ENCODE measurements at places on chromosomes 1 and 21.

- DNase-seq = no peak
These were observed 50.3 kb upstream of the COA6 start for GRCh38 chr1:234322979-234323378.

- DNase-seq = no peak
These were observed 89.1 kb upstream of the WDR26 start for GRCh38 chr1:224523676-224524075.

- no peak for DNase-seq
These were observed 253.8 kb downstream of the LTN1 start for GRCh38 chr21:28738882-28739281.

DNA sequence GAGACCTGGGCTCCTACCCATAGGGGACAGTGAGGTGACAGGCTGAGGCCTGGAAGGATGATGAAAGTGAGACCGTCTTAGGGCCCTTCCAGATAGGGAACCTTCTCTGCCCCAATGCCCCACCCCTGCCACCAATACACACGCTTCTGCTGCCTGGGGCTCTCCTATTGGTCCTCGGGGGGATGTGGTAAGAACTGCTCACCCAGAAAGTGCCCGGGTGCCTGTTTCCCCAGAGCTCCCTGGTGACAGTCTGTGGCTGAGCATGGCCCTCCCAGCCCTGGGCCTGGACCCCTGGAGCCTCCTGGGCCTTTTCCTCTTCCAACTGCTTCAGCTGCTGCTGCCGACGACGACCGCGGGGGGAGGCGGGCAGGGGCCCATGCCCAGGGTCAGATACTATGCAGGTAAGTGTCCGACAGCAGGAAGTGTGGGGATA is 948 bp downstream of the SEMA4A start:
- no peak for DNase-seq

- no peak for DNase-seq
These were observed 4.5 kb downstream of the EPHA2 start for GRCh38 chr1:16151196-16151994.

DNA sequence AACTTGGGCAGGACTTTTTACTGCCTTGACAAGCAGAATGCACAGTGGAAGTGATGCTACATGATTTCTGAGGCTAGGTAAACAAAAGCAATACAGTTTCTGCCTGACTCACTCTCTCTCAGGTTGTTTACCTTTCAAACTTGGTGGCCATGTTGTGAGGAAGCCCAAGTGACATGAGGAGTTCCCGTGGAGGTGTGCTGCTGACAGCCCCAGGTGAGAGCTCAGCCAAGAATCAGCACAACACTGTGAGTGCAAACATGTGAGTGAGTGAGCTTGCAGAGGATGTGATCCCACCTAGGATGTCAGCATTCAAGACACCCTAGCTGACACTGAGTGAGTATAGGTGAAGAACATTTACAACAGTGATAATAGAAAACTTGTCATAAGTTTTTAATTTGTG is 71.1 kb upstream of the IFNAR2 start:
- no peak for DNase-seq

- no peak for DNase-seq
These were observed 16.9 kb upstream of the GLIS1 start for GRCh38 chr1:53755874-53756273.

- no peak for DNase-seq
These were observed 7.0 kb downstream of the TMPRSS2 start for GRCh38 chr21:41500931-41501381.

GRCh38 chr1:53738205-53739108 is 507 bp downstream of the GLIS1 start:
- DNase-seq = no peak

GRCh38 chr1:8794605-8795004 is 22.8 kb downstream of the RERE start:
- no peak for DNase-seq

DNA sequence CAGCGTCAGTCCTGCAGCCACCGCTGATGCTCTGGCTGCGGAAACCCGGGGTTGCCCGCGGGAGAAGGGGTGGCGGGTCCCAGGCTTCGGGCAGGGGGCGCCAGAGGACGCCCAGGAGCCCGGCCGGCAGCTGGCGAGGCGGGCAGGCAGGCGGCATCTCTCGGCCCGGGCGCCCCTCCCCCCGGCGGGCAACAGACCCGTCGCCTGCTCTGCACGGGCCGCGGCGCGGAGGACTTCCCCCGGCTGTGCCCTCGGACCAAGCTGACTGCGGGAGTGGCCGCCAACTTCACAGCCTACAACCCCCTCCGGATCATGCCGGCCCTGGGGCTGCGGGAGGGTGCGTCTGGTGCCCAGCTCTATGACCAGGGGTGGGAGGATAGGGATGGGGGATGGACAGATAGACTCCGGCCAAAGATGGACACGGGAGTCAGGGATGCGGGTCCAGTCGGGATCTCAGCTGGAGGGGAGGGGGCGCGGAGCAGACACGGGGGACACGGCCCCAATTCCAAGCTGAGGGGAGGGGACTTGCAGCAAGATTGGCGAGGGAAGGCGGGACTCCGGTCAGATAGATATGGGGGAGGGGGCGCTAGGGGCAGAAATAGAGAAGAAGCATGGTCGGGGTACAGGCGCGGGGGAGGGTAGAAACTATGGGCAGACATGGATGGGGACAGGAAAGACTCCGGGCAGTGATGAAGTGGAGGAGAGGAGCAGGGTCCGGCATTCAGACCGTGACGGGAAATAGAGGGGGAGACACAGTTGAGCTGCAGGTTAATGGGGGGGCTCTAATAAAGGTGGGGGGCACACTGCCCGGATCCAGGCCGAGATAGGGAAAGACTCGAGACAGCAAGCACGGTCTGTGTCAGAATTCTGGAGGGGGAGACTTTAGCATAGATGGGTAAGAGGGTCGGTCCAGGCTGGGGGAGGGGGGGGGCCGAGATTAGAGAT is 1.1 kb downstream of the ADGRB2 start:
- peak; percentile 68 for DNase-seq

DNA sequence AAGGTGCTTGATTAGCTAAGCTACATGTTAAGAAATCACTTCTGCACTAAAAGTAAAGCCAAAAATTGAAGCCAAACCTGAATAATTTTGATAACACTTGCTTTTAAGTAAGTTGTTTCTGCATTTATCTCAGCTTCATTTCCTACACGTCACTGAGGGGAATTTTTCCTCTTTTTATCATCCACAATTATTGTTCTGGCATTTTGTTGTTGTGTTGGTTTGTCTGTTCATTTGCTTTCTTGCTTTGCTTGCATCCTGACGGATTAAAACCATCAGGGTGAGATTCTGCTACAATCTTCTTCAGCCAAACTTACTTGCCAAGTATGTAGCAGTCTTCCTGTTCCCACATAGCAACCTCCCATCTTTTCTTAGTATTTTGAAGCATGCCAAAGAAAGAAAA is 18.0 kb upstream of the EEIG2 start:
- DNase-seq = no peak

- peak; percentile 41 for DNase-seq
These were observed 68.1 kb downstream of the VWA5B1 start for GRCh38 chr1:20358761-20359263.

DNA sequence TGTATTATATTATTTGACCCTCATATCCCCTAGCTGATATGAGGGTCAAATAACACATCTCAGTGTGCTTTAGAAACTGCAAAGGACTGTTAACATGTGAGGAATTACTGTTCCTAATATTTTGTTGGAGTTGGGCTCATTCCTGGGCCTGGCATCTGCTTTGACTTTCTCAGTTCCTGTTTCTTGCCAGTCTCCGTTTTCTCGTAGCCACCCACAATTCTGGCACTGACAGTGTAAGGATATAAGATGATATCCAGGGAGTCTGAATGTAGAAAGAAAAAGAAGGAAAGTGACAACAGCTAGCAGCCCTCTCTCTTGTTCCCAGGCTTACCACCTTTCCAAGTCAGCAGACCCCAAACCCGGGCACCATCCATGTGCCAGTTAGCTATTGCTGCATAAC is 54.4 kb upstream of the SCMH1 start:
- DNase-seq = no peak

GRCh38 chr1:115456441-115456961 is 118.5 kb upstream of the NGF start:
- no peak for DNase-seq

GRCh38 chr1:229940684-229941083 is 126.4 kb upstream of the GALNT2 start:
- DNase-seq = peak; percentile 41

DNA sequence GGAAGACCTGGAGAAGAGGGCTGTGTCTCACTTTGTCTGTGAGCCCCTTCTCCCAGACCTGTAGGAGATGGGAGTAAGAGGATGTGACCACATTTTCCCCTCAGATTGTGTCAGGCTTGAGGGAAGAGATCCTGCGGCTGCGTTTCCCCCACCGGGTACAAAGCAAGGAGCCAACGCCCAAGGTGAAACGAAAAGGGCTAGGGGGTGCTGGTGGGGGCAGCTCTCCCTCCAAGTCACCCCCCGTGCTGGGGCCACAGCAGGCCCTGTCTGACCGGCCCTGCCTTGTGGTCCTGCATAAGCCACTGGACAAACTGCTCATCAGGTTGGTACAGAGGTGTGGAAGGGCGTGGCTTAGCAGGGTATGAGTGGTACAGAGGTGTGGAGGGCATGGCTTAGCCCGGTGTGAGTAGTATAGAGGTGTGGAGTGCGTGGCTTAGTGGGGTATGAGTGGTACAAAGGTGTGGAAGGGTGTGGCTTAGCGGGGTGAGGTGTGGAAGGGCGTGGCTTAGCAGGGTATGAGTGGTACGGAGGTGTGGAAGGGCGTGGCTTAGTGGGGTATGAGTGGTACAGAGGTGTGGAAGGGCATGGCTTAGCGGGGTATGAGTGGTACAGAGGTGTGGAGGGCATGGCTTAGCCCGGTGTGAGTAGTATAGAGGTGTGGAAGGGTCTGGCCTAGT is 30.6 kb downstream of the HYI start:
- DNase-seq = no peak

DNA sequence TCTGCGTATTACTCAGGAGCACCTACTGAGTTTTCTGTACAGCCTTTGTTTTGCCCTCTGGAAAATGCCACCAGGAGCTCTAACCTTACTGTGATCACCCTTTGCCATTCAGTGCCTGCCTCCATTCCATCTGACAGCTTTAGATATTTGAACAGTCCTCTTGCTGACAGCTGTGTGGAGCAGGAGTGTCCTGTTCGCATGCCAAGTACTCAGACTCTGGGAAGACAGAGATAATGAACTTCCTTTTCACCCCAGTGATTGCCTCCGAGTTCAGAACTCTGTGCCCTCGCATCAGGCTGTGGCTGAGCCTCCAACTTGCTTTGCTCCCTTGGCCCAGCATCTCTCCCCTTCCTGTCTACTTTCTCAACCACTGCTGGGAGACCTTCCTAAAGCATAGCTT is 74.0 kb downstream of the CACNA1E start:
- no peak for DNase-seq

GRCh38 chr21:29176471-29177120 is 46.2 kb downstream of the MAP3K7CL start:
- no peak for DNase-seq

GRCh38 chr1:219582865-219583264 is 30.0 kb downstream of the ZC3H11B start:
- no peak for DNase-seq

DNA sequence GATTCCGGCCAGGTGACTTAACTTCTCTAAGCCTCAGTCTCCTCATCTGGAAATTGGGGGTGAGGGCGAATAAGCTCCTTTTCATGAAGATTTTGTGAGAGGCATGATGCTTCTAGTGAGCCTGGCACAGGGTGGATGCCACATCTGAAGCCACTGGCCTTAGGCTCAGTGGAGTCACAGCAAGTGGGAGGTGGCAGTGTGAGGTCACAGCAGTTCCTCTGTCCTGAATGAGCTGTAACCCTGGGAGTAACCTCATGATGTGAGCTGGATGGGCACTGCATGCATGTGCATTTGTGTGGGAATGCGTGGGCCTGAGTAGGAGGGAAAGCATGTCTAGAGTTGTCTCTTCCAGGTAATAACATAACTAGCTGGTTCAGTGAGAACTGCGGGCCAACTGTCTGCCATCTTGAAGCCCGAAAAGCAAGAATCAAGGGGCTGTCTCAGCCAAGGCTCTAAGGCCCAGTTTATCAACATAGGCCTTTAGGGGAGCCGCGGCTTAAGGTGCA is 27.0 kb upstream of the HTR1D start:
- no peak for DNase-seq

- DNase-seq = no peak
These were observed 22.3 kb downstream of the MECR start for GRCh38 chr1:29208442-29208841.

- DNase-seq = no peak
These were observed 35.5 kb downstream of the SDCCAG8 start for GRCh38 chr1:243291292-243291691.

- DNase-seq = no peak
These were observed 6.8 kb downstream of the MYOC start for GRCh38 chr1:171645553-171646248.

DNA sequence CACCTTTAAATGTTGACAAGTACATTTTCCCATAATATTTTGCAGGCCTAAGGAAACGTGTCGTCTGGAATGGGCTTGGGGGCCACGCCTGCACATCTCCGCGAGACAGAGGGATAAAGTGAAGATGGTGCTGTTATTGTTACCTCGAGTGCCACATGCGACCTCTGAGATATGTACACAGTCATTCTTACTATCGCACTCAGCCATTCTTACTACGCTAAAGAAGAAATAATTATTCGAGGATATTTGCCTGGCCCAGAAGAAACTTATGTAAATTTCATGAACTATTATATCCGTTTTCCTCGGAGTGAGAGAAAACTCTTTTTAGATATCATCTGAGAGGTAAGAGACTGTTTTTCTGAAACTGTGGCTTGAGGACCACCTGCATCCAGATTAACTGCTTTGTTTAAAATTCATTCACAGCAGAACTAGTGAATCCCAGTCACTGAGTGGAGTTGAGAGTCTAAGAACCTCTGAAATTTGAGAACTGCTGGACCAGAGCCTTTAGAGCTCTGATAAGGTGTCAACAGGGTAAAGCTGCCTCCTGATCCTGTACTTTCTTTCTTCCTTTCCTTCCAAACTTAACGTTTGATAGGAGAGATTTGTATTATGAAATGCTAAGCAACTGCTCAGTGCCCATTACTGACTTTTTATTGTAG is 811 bp downstream of the EXO1 start:
- no peak for DNase-seq

GRCh38 chr1:3626025-3626424 is 1.2 kb downstream of the TPRG1L start:
- no peak for DNase-seq

DNA sequence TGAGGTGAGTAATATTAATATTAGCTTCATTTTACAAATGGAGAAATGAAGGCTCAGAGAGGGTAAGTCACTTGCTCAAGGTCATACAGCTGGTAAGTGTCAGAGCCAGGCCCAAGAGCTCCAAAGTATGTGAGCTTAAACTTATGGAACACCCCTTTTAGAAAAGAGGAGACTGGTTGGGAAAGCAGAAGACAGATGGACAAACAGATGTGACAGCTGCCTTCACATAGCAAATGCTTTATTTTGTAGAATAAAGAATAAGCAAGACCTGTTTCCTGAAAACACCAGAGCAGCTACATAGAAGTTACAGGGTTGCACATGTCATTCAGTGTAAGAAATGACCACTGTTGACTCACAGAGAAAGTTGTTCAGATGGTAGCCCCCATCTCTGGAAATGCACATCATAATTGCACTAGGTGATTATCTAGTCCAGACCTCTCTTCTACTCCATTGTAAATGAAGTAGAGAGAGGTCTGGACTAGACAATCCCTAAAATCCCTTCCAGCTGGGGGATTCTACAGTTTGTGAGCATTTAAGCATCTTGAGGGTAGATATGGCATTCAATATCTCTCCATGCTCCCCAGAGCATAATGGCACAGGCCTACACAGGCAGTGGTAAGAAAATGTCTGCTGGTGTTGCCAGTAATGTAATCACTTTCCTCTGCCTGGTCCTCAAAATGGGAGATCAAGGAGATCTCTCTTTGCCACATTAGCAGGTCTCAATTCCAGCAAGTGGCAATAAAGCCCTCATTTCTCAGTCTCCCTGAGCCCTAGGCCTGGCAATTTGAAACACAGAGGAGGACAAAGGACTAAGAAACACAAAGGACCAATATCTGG is 188.2 kb upstream of the FGGY start:
- no peak for DNase-seq

All from HTR-8/SVneo (cell line).